Tibial artery (tissue), 4 donors: ENCODE measurements at places on chromosomes 1 and 21.

GRCh38 chr21:35504951-35505466, 455.9 kb upstream of the RUNX1 start:
- DNase-seq, result no peak

DNA sequence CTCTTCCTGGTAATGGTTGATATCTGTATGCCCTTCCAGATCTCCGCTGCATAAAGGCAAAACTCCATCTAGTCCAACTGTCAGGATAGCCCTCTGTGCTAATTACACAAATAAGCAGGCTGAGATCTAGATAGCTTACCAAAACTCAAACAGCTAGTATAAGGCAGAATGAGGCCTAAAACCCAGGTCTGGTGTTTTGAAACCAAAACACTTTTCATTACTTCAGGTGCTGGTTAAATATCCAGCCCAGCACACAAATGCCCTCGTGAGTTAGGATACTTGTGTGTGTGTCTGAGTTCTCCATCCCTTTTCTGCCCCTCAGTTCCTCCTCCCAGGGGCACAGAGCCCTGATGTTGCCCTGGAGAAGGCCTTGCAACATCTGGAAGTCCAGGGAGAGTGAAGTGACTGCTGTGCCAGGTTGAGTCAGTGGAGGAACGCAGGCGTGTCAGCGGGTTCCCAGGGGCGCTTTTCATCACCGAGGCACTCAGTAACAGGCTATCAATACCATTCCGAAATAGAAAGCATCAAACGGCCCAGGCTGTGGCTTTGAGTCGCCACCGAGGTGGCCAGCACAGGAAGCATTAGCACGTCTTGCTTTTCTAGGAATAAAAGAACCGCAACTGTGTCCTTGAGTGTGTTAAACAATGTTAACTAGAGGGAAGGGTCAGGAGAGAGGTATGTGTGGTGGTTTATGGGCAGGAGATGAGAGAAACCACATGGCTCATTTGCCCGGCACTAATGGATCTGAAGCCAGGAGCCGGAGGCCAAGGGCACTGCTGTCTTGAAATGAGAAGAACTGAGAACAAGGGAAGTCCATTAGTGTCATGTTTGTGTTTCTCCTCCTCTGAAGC, 90.7 kb upstream of the WLS start:
- DNase-seq, result peak; percentile 60

- DNase-seq, result no peak
Measured at GRCh38 chr21:27557356-27557755, 590.5 kb upstream of the ADAMTS5 start.

DNA sequence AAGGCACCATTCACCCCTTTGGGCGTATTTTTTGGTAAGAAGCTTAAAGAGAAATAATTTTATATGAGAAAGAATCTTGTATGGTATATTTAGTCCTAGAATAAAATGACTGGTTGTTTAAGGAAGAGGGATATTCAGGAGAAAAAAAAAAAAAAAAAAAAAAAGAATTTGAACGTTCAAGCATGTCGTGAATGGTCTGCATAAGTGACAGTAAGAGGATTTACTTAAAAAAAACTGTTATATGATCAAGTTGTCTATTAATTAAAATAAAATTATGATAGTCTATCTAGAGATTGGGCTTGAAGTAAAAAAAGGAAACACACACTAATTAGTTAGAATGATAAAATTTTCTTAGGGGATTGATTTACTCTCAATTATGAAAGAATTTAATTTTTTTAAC, 11.7 kb upstream of the OR14I1 start:
- DNase-seq, result no peak

- DNase-seq, result no peak
Measured at GRCh38 chr1:98903726-98904125, 100.9 kb downstream of the PLPPR5 start.

DNA sequence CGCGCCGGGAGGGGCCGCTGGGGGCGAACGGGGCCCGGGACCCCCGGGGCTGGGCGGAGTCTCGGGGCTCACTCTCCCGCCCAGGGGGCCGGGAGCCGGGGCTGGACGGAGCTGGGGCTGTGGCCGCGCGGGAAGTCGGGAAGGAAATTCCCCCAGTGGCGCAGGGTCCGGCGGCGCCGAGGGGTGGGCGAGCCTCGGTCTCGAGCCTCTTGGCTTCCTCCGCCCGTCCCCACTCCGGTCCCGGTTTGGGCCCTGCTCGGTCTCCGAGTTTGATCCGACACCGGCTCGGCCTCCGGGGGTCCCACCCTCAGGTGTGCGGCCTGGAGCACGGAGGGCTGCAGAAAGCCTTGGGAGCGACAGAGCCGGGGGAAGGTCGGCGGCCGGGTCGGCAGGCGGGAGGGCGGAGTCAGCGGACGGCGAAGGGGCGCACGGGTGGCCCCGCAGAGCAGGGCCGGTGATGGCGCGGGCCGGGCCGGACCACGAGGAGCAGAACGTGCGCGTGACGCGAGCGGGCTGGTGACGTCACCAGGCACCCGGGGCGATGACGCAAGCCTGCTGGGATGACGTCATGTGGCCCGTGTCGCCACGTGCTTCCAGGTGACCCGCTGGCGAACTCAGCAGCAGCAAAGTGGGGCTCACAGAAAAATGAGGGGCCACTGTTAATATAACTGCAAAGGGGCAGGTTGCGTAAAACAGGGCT, 610 bp upstream of the HES4 start:
- peak; percentile 59 for DNase-seq

DNA sequence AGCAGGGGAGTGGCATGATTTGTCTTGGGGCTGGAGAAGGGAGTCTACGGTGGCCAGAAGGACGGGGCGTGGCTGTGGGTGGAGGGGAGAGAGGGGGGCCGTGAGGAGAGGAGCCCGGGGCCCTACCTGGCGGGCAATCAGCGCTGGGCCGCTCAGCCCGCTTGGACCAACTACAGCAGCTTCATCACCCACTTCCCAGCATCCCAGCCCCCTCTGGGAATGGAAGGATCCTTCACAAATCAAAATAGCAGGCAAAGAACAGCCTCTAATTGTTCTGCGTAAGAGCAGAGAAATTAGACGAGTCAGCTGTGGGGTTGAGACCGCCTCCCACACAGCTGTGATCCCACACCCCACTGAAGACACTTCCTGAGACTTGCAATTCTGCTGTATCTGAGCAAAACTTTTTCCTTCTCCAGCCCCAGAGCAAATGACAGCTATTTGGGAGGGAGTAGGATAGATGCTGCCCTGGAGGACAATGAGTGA, 43.5 kb downstream of the OPRD1 start:
- no peak for DNase-seq

- DNase-seq, result no peak
Measured at GRCh38 chr1:181504399-181504842, 21.1 kb downstream of the CACNA1E start.

DNA sequence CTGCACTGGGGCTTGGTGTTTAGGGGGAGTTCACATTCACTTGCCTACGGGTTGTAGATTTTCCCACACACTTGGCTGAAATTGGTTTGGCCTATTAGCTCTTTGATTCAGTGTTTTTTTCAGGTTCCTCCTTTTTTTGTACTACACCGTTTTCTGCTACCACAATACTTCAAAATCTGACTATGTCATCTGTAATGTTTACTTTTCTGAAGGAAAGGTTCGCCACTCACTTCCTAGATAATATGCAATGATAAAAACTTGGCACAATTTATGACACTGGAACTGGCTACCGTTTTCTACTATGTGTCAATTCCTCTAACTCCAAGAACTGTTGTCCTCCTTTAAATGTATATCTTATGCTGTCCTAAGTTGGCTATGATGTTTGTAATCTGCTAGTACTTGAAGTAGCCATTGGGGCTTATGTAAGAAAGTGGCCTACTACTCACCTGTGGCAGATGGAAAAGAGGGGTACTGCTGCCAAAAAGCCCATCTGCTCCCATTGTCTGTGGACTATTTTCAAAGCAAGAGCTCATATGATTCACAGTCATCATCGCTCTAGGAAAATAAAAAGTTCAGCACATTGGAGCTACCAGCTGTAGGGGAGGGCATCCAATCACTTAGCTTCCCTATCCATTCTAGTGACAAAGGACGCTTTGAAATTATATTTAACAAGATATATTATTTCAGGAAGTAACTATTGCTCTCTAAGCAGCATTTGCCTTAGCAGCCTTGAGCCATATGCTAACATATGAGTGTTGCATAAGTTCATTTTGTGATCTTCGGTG, 42.4 kb upstream of the BACH1 start:
- DNase-seq, result no peak

DNA sequence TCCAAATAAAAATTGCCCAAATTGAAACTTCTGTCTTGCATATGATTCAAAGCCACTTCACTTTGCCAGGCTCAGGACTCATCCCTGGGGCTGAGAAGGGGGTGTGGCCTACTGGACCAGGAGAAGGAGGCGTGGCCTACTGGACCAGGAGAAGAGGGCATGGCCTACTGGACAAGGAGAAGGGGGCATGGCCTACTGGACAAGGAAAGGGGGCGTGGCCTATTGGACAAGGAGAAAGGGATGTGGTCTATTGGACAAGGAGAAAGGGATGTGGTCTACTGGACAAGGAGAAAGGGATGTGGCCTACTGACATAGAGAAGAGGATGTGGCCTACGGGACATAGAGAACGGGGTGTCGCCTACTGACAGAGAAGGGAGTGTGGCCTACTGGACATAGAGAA, 405.3 kb downstream of the RRAGC start:
- no peak for DNase-seq

- no peak for DNase-seq
Measured at GRCh38 chr1:160826546-160826945, 30.6 kb downstream of the LY9 start.

DNA sequence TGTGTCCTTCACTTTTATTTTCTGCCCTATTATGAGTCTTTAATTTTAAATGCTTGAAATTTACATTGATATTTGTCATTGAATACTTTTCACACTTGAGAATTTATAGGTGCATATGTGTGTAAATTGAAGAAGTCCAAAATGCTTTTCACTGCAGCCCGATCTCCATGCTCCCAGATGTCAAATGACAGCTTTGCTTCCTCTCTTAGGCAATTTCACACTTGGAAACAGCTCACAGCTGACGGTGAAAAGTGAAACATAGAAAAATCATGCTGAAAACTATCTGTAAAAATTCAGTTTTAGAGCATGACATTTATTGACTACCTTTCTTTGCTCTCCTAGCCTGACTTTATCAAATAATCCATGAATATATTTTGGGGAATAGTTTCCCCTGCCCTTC, 196.0 kb downstream of the RPS6KC1 start:
- DNase-seq, result no peak

- DNase-seq, result no peak
Measured at GRCh38 chr1:1050577-1051052, 23.5 kb downstream of the RNF223 start.

DNA sequence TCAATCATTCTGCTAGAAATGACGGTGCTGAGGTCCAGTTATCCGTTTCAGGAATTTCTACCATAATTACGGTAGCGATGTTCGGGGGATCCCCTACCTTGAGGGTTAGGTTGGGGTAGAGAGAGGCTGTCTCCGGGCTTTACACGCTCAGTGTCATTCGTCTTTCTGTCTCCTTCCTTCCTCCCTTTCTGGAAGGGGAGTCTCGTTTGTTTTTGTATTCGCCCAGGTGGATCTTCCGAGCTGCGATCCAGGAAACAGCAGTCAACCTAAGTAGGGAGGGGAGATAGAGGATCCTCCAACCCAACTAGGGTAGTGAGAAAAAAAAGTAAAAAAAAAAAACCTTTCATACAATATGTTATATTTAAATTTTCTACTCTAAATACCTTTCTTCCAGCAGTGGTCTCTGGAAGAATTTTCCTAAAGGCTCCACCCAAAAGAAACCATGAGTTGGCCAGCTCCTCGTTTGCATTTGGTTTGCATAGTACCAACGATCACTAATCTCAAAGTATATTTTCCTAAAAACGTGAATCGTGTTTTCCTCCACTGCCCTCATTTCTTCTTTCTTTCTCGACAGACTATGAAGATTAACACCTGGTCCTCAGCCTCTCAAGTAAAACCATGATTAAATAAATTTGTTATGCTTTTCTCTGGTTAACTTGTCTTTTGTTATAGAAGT, 611 bp upstream of the PIK3C2B start:
- DNase-seq, result no peak

GRCh38 chr1:97903626-97904025, 17.2 kb downstream of the DPYD start:
- no peak for DNase-seq

DNA sequence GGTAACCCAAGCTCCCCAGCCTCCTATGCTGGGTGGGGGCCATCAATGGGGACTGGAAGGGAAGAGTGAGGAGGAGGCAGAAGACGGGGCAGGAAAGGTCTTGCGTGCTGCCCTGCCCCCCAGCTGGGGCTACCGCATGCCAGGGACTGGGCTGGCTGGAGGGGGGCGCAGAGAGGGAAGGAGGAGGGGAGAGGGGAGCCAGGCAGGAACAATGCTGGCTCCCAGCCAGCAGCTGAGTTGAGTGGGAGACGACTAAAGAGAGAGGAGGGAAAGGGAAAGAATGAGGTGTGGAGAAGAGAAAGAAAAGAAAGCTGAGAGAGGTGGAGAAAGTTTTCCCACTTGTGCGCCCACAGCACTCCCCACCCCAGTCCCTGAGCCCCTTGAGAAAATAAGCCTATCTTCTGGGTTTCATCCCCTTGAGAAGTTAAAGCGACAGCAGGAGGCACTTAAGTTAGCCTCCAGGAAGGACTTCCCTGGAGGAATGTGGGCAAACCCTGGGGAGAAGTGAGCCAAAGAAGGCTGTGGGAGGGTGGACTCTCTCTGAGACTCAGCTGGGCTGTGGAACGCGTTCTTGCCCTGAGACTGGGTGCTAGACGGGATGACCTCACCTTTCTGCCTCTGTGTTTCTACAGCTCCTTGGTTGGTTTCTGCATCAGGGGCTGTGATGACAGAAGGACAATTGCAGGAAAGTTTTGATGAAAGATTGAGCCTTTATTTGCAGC, 12.9 kb upstream of the NES start:
- no peak for DNase-seq

- DNase-seq, result no peak
Measured at GRCh38 chr1:52393174-52393573, 11.0 kb downstream of the ORC1 start.

DNA sequence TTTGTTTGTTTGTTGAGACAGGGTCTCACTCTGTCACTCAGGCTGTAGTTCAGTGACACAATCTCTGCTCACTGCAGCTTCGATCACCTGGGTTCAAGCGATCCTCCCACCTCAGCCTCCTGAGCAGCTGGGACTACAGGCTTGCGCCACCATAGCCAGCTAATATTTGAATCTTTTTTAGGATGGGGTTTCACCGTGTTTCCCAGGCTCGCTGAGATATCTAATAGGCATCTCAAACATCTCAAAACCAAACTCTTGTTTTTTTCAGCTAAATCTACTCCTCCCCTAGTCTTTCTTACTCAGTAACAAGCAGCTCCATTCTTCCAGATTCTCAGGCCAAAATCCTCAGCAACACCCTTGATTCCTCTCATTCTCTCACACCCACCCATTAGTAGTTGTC, 22.0 kb upstream of the SRRM1 start:
- DNase-seq, result no peak

DNA sequence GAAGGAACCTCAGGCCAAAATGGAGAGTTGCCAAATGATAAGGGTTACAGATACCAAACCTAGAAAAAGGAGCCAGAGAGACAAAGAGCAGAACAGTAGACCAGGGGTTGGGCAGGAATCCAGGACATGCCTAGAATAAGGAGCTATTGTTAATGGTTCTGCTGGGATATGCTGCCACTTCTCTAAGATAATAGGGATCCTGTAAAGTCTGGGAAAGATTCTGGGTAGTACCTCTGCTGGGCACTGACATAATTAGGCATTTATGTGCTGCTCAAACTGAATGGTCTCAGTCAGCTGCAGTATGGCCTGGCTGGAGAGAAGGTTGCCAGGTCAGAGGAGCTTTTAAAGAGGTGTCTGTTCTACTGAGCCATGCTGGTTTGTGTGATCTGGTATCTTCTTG, 19.9 kb upstream of the NRIP1 start:
- DNase-seq, result no peak

GRCh38 chr1:27153549-27153886, 1.4 kb downstream of the SLC9A1 start:
- peak; percentile 25 for DNase-seq

GRCh38 chr1:82564333-82564732, 763.6 kb downstream of the ADGRL2 start:
- no peak for DNase-seq
